ENCODE measurements at places on chromosomes 5 and 9.

DNA sequence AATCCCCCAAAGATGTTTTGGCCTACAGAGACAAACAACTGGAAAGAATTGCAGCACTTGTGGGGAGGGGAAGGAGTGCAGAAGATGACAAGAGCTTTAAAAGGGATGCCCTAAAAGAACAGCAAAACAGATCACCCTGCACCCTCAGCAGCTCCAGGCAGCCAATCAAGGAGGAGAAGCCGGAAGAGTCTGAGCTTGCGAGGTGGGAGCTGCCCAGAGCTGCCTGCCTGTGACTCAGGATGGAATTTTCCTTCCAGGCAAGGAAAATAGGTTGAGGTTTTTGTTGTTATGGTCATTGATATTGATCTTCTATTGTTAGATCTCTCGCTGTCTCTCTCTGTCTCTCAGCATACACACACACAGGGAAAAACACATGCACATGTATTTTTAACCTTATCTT is 70.3 kb upstream of the MAP1B start:
- no peak for DNase-seq

DNA sequence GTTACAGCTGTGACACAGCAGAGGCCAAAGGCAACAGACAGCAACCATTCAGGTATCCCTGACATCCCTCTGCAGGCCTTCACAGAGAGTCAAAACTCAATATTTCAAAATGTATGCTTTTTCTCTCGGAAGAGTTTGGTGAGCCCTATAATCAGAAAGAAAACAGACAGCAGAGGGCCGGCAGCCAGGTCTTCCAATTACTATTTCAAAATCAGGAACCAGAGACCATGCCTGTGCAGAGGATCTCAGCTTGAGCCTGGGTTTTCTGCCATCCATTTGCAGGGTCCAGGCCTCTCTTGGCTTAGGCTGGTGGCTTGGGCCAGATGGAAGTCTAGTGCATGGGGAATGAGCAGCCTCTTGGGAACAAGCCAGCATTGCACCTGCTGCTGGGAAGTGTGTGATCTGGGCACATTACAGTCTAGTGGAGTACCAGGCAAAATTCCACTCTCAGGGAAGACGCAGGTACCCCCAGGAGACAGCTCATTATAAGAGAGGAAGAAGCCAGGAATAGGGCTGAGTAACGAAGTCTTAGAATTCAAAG is 231.3 kb downstream of the ENC1 start:
- no peak for DNase-seq

- no peak for DNase-seq
Measured at GRCh38 chr5:57164124-57164523, 9.7 kb upstream of the GPBP1 start.

- DNase-seq, result no peak
Measured at GRCh38 chr5:175823731-175824525, 47.5 kb upstream of the CPLX2 start.

GRCh38 chr9:83153030-83153429 is 90.1 kb upstream of the RASEF start:
- no peak for DNase-seq

DNA sequence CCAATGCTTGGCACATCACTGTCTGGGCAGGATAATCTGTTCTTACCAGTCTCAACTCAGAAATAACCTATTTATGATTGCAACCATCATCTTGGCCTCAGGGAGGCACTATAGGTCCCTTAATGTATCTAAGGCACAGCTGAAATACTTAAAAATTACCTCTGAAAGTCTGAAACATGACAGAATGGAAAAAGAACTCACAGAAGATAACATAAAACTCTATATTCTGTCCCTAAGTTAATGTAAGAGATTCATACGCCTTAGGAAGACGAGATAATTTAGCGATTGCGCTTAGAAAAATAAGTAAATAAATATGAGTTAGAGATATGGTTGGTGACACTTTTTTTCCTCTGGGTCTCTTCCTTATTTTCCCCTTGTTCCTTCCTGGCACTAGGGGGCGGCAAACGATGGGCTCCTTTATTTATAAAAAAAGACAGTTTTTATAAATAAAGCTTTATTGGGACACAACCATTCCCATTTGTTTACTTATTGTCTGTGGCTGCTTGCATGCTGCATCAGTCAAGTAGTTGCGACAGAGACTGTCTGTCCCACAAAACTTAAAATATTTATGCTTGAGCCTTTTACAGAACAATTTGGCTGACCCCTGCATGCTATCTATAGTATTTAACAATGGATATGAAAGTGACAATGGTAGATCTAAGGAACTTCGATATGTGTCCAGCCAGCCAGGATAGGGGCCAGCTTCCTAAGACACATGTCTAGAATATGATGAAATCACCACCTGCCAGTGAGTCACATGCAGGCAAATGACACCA is 79.6 kb downstream of the PDE4D start:
- no peak for DNase-seq

DNA sequence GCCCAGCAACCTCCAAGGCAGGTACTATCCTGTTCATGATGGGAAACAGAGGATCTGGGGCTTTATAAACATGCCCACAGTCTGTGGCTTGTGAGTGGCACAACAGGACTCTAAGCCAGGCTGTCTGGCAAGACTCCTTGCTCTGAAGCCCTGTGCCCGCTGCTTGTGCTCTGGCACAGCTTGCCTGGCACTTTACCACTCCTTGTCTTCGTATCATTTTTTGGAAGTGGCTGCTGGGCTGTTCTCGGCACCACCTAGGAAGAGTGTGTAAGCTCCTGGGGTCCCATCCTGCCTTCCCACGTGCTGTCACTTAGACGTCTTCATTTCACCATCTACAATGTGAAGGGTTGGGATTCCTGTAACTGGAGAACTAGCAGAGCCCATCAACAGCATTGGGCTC is 59.3 kb upstream of the GLRX start:
- DNase-seq, result no peak

- DNase-seq, result no peak
Measured at GRCh38 chr5:23411994-23412393, 95.4 kb upstream of the PRDM9 start.

DNA sequence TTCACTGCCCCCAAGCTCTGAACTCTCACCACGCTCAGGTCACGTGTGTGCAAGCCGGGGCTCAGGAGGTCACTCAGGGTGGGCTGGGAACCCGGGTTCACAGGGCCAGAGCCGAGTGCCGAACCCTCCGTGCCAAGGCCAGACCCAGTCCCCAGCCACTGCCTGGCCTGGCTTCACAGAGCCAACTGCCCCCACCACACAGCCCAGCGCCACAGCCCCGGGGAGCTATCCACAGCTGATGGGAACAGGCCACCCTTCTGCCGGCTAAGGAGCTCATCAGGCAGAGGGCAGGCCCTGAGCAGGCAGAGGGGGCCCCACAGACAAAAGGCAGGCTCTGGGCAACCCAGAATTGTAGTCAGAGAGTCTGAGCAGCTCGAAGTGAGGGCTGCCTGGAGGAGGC is 117.0 kb downstream of the VAV2 start:
- DNase-seq, result no peak

DNA sequence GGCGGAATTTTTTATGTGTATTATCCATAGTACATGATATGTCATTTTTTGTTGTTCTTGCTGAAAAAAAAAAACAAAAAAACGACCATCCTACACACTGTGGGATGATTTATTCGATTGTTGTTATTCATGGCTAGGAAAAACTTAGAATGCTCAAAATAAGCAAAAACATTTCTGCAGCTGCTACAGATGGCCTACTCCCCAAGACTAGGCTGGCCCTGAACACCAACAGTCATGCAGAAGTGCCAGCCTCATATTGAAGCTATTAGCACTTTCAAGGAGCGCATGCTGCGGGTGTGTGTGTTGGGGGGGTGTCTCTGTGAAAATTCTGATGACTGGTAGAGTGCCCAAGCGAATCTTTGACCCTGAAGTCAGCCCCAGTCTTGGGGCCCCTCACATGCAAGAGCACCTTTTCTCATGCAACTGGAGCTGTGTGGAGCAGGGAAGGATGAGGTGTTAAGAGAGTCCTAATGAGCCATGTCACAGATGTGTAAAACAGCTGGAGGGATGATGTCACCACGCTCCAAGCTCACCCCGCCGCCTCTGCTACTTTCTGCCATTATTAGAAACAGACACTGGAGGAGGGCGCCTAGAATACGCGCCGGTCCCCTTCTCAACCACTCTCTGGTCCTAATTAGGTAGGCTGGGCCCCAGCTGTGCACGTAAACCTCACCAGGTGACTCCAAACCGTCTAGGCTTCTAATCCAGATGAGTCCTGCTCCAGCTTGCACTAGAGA is 61.0 kb upstream of the SMIM23 start:
- DNase-seq, result no peak

DNA sequence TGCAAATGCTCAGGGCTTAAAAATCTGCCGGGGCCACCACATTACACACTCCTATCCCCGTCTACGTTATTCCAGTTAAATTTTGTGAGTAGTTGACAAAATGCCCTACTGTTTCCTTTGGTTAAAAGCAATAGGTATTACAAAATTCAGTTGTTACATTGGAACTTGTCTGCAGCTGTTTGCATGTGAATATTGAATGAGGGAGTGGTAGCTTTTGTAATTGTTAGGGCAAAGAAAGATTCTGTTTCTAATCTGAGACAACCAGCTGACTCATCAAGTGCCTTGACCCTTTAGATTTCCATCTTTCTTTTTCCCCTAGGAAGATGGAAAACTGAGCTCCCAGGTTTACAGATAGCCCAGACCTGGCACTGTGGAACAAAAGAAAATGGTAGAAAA is 30.2 kb downstream of the MAML1 start:
- DNase-seq, result no peak

Data from stimulated activated CD4-positive, alpha-beta T cell treated with anti-CD3 and anti-CD28 coated beads, Interleukin-1b, Interleukin-23, amount 100 ng/mL, for 48 hours (primary cell).